Activated CD8-positive, alpha-beta memory T cell treated with anti-CD3 and anti-CD28 coated beads for 1 hour (primary cell): ENCODE measurements at places on chromosomes 13 and 19.

GRCh38 chr13:43132257-43132656, 108.9 kb downstream of the DNAJC15 start:
- DNase-seq: no peak

GRCh38 chr19:3265432-3265831, 41.0 kb downstream of the CELF5 start:
- DNase-seq: no peak

DNA sequence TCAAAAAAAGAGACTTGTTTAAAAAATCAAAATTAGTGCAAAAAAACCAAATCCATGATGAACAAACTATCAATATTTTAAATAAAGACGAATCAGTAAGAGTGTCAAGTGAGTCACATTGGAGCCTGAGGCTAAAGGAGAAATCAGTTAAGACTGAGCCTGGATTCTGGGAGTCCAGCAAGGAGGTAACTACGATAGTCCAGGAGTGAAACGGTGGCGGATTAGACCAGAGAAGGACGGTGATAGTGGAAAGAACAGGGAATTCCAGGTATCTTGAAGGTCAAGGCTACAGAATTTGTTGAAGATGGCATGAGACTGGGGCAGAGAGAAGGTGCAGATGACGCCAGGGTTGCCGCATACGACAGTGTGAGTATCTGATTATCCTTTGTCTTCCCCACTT, 7.0 kb upstream of the NPAS1 start:
- DNase-seq: no peak

DNA sequence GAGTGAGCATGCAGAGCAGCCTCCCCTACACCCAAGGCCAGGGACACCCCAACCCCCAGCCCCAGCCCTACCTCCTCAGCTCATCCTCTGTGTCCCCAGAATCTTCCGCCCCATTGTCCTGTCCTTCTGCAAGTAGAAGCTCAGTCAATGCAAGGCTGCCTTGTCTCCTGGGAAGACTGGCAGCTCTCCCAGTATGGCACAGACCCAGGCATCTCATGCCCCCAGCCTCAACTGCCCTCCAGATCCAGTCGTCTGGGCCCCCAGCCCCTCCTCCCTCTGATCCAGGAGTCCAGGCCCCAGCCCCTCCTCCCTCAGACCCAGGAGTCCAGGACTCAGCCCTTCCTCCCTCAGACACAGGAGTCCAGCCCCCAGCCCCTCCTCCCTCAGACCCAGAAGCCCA, 13.0 kb downstream of the ZNF575 start:
- no peak for DNase-seq

GRCh38 chr13:21434588-21434987, 24.5 kb downstream of the ZDHHC20 start:
- DNase-seq: no peak
